ENCODE measurements at places on chromosomes 1 and 21.

DNA sequence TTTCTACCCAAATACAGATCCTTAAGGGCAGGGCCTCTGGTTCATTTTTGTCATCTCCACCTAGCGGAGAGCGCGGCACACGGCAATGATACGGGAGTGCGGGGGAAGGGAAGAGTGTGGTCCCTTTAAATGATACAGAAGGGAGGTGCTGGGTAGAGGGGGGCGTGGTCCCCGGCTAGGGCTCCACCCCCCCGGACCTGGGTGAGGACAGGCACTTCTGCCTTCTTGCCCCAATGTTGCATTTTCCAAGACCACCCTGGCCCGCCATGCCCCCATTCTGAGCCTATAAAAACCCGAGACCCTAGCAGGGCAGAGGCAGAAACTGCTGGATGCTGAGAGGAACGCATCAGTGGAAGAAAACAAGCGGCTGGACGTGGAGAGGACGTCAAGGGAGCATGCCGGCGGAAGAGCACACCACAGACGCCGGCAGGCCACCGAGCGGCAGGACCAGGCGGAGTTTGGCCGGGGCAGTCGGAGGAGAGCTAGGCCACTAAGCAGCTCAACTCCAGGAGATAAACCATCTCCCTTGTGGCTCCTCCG, 30.0 kb downstream of the LRRC3 start:
- peak; percentile 40 for DNase-seq

DNA sequence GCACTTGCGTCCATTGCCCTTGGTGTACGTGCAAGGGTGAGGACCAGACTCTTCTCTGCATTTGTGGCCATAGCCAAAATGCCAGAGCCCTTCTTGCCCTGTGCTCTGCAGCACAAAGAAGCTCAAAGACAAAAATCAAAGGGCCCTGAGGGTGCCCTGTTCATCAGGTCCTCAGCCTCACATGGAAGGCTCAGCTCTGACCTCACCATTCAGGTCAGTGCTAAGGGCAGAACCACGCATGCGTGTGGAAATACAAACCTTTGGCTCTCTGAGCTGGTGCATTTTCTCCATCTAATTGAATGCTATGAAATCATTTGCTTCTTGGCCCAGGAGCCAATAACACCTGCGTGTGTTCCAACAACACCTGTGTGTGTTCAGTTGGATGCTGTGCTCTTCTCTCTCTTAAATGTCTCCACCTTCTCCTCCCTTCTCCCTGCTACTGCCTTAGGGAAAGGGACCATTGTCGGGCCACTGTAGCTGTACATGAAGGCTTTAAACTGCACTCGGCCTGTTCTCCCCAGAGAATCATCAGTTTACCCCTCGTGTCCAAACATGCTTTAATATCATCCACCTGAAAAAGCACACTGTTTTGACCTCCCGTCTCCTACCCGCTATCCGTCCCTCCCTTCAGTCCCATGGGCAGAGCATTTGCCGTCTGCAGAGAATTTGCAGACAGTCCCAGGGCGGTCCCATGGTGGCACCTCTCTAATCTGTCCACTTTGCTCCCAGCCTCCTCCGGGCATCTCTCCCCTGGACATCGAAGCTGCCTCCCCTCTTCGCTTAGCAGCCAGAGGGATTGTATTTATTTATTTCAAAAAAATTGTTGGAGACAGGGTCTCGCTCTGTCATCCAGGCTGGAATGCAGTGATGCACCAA, 60.6 kb downstream of the EVA1C start:
- DNase-seq = no peak

DNA sequence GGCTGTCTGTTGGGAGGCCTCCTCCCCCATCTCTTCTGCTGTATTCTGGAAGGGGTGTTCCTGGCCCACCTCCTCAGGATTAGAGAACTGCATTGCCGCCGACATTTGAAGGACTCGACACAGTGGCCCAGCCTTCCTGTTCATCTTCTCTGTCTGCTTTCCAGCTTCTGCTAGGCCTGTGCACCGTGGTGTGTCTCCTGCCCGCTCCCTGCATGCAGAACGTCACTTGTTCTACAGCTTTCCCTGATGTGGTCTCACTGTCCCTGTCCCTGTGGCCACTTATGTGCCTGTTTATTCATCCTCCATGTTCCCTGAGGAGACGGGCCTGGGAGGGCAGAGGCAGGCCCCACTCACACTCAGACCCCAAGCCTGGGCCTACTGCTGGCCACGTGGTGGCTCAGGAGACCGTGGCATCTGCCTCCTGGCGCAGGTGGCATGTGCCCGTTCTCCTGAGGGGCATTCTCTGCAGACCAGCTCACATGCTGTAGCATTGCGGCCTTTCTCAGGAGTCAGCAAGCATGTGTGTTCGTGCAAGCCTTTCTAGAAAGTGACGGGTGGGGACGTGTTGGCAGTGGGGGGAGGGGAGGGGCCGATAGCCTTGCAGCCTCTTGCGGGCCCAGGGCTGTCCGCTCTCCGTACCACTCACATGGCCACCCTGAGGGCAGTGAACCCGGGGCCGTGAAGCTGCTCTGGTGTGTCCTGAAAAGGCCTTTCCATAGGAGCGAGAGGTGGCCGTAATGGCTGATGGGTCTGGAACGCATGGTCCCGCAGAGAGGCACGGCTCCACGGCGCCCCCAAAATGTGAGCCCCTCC, 35.9 kb downstream of the POFUT2 start:
- DNase-seq = no peak

- DNase-seq = no peak
Observed at GRCh38 chr1:63829349-63830327, 55.8 kb downstream of the ROR1 start.

GRCh38 chr1:67780637-67781036, 52.6 kb downstream of the GNG12 start:
- no peak for DNase-seq

DNA sequence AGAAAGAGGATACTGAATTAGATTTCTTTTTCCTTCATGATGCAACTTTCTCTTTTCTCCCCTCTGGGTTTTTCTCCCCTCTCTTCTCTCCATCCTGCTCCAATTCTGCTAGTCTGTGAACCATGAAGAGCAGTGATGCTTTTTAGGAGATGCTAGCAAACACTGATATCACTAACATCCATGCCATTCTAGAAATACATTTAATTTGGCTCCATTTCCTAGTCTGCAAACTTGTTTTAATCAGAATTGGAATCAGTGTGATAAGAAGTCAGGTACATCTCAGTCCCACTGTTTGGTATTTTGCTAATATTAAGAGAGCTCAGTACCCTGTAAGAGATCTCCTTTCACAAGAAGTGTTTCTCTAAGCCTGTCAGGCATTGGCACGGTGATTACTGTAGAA, 437.1 kb downstream of the RWDD3 start:
- no peak for DNase-seq

Data from activated T-cell treated with anti-CD3 and anti-CD28 coated beads for 4 hours (primary cell).